ENCODE measurements at places on chromosomes 7 and 10.
A peak's percentile ranks its signal among the peaks of the same experiment; 100 is the strongest.

- peak; percentile 97 for DNase-seq
Observed at GRCh38 chr7:132933072-132933458, 148.8 kb downstream of the CHCHD3 start.

DNA sequence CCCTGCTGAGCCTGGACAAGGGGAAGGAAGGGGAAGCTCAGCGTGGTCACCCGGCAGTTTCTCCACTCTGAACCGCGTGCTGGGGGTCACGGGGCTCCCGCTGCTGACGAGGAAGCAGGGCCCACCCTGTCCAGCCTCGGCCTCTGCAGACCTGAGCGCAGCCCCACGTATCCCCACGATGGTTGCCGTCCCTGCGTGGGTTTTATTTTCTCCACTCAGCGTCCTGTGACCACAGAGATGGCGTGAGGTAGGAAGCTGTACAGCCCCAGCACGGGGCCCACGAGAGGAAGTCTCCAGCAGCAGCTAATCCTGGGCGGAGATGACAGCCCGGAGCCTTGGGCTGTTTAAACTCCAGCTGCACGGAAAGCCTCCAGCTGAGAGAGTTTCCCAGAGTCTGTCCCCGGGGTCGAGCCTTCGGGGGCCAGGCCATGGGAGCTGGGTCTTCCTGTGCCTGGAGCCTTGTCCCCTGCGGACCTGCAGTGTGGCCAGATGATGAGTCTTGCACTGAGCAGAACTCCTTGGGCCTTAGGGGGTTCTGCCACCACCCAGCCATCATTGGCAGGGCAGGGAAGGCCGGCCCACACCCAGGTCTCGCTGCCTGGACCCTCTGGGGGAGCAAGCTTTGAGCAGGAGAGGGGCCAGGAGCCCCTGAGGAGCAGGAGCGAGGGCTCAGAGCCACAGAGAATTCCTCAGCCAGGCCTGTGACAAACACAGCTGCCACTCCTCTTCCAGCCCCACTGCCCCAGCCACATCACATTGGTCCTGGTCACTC is 72.8 kb upstream of the FAM20C start:
- peak; percentile 31 for DNase-seq

- DNase-seq = peak; percentile 49
Observed at GRCh38 chr10:63767138-63767801, 246.1 kb downstream of the REEP3 start.

- no peak for DNase-seq
Observed at GRCh38 chr7:38291650-38292049, 18.2 kb upstream of the TARP start.

DNA sequence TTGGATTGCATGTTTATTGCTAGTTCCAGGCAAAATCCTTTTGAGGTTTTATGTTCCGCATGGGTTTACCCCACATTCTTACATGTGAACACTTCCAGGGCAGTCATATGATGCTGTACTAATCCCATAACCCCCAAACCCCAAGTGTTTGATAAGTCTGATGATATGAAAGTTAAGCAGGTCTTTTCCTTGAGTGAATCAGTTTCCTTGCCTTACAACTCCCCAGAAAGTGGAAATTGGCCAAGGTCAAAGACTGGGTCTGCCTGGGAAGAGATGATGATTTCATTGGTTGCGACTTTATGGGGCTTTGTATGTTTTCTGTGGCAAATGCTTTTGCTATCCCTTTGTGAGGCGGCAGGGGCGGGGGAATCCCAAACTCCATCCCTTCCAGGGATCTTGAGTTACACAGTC is 24.7 kb downstream of the AFAP1L2 start:
- DNase-seq = peak; percentile 94

GRCh38 chr10:110013630-110014293 is 6.0 kb downstream of the ADD3 start:
- DNase-seq = no peak

- DNase-seq = no peak
Observed at GRCh38 chr10:34153663-34154382, 661.3 kb downstream of the PARD3 start.

GRCh38 chr7:105521027-105521716 is 899 bp downstream of the PUS7 start:
- DNase-seq = peak; percentile 51

- DNase-seq = no peak
Observed at GRCh38 chr7:64882341-64883112, 20.5 kb upstream of the ZNF273 start.

DNA sequence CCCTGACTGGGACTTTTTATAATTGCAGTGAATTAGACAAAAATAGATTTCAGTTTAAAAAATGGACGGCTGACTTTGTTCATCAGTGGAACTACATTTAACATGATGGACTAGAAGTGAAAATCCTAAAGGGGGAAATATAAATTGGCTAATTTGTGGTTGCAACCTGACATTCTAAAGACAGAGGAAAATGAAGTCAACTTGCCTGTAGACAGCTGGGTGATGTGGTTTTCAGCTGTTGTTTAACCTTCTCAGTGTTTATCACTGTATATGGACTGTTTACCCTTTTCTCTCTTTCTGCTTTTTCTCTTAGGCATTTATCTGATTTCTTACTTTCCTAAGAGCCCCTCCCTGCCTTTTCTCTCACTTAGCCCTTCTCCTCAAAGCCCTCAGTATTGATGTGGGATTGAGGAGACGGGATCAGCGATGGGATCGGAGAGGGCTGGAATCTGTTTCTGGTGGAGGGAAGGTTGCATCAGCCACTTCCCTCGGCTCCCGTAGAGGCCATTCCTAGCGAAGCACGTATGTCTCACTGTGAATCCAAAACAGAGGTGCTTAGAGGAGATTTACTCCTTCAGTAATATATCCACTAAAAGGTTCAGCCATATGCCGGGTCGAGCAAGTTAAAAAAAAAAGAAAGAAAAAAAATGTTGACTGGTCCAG is 109.0 kb upstream of the KLF6 start:
- DNase-seq = peak; percentile 64

DNA sequence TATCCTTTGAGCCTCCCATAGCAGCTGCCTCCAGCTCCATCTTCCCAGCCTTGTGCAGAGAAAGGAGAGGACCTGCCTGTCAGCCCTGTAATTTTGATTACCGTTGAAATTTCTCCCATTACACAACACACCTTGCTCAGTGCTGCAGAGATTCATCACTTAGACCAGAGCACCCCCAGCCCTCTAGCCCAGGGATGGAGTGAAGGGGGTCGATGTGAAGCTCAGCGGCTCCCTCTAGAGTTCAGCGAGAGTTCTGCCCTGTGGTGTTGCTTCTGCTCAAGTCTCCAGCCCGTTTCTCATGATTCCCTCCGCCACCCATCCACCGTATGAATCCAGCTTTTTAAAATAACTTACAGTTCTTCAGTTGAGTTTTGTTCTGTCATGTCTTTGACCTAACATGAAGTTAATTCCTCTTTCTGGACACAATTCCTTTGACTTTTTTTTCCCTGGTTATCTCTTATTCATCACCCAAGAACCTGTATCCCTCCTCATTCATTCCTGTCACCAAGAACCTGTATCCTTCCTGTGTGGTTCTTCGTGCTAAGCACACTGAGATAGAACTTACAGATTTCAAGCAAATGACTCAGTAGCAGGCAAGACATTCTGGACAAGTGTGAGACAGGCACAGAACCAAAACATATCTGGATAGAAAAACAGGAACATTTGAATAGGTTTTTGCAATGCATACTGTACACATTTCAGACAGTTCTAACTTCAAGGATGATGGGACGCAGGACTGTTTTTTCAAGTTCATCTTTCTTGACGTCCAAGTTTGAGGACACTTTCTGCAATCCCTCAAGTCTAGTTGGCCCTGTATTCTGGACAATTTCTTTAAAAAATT is 35.0 kb upstream of the ZNF32 start:
- DNase-seq = peak; percentile 81

DNA sequence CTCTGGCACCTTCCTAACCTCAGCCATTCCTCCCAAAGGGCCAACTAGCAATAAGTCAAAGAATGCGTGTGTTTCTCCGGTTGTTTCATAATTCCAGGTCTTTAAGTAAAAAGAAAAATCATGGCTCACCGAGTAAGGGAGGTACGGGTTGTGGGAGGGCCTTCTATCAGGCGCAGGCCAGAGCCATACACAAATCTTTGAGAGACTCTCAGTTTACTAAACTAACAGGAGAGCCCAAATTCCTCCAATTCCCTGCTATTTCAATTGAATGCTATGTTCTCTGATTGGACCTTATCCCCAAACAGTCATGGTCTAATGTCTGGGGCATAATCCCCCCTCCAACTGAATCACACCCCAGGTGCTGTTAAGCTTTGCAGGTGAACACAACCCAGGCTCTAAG is 26.2 kb upstream of the SLF2 start:
- DNase-seq = no peak

GRCh38 chr7:24755541-24756407 is 1.5 kb downstream of the GSDME start:
- peak; percentile 78 for DNase-seq

DNA sequence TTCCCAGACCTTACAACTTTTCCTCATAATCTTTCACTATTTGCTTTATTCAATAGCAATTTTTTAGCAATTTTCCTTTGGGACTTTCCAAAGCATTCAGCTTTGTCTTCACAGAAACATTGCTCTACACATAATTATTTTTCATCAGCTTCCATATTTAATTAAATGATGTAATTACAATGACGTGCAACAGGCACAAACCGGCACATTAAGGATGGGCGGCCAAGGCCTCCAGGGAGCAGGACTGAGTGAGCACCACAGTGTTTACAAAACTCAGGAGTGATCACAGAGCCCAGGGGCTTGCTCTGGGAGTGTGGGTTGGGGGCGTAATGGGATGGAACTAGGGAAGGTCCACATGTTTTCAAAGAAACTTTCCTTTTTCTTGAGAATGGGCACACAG is 69.8 kb downstream of the MAD1L1 start:
- no peak for DNase-seq

- no peak for DNase-seq
Observed at GRCh38 chr10:34147641-34148304, 667.3 kb downstream of the PARD3 start.

GRCh38 chr10:102744374-102745051 is 765 bp downstream of the WBP1L start:
- DNase-seq = peak; percentile 33

DNA sequence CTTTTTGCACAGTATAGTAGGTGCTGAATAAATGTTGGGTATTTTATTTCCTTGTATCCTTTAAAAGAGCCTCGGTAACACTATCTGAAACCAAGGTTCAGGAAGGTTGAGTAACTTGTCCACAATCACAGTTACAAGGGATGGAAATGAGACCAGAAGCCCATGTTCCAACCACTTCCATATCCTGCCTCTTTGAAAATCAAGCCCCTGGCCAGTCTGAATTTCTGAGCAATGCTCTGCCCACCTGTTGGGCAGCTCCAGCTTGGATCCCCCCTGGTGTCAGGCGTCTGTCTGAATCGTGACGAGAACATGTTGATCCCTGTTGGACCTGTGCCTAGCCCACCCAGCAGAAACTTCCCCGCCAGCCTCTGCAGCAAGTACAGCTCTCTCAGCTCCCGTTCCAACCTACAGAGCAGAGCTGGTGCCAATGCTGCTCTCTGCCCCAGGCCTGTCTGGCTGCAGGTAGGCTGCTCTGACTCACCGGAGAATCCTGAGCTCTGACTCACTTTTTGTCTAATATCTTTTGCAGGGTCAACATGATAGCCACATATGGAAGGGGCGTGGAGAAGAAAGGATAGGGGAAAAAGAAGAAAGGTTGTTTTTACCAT is 595.5 kb downstream of the INHBA start:
- peak; percentile 49 for DNase-seq

Measured in amniotic epithelial cell (primary cell).